Activated CD4-positive, alpha-beta T cell treated with anti-CD3 and anti-CD28 coated beads, Interleukin-2, amount 50 U/mL, for 16 hours (primary cell): ENCODE measurements at places on chromosomes 13 and 19.

DNA sequence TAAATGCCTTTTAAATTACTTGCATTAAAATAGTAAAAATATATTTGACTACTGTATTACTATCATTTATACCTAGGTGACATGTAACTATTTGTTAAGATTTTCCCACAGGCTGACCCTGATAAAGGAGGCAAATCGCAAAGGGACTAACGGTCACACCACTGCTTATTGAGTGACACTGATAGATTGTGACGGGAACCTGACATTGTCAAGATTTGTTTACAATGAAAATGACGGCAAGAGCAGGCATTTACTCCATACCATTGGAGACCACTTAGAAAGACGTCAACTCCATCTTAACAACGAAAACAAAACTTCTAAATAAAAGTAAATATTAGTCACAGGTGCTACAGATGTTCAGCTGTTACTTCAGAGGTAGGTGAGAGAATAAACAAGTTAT lies 289.0 kb downstream of the DACH1 start:
- DNase-seq: no peak

DNA sequence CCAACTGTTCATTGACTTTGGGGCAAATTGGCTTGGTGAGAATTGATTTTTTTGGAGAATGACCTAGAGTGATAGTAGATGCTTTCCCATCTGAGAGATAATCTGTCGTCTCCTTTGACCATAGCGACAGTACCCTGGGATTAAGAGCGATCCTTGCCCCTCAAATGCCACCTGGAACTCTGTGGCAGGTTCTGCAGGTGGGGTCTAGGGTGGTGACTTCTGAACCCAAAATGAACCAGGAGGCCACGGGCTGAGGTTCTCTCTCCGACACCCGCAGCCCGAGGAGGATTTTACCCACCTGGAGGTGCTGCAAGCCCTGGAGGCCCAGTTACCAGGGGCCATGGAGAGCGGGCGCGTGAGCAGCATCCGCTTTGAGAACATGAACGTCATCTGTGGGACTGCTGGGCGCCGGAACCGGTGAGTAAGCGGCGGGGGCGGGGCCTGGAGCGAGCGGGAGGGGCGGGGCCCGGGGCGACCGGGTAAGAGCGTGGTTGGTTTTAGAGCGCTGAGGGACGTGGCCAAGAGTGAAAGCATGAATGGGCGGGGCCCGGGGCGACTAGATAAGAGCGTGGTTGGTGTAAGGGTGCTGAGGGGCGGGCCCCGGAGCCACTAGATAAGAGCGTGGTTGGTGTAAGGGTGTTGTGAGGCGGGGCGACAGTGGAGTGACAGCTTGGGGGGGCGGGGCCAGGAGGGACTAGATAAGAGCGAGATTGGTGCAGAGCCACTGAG lies 8.6 kb downstream of the C19orf81 start:
- DNase-seq: peak; percentile 94

DNA sequence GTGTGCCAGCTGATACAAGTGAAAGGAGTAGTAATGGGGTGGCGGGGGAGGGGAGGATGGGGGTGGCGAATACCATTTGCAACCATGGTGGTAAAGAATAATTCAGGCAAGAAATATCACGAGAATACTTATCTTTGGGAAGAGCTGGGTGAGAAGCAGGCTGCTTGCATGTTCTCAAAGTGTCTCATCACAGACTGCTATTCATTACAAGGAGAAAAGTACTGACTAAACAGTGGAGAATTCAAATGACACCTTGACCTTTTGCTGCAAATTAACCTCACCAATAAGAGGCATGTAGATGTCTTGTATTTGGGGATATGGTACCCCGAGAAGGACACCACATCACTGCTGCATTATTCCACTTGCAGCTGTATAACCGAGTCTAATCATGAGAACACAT lies 585.7 kb upstream of the GPC6 start:
- no peak for DNase-seq

- no peak for DNase-seq
Observed at GRCh38 chr13:113927661-113928581, 46.0 kb downstream of the C13orf46 start.

GRCh38 chr13:40388617-40389016 lies 277.8 kb downstream of the FOXO1 start:
- DNase-seq: peak; percentile 94

GRCh38 chr19:40279120-40279551 lies 6.0 kb downstream of the AKT2 start:
- no peak for DNase-seq

DNA sequence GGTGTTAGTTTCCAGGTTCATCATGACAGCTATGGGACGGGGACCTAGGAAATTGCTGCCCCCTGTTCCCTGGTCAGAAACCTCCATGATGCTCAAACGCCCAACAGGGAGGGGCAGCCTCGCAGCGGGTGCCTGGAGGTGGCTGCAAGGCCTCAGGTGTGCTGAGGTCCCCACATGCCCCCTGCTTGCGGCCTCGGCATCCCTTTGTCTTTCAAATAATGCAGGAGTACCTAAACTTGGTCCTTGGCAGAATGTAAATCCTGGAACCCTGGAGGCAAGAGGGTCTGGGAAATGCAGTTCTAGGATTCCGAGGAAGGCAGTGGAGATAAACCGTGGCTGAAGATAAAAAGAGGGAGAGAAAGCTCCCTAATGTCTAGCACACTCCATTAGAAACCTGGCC lies 52.4 kb downstream of the SKA3 start:
- DNase-seq: no peak

- no peak for DNase-seq
Observed at GRCh38 chr19:45576682-45577081, 7.9 kb downstream of the OPA3 start.

GRCh38 chr19:1944088-1944915 lies 3.3 kb downstream of the CSNK1G2 start:
- no peak for DNase-seq

GRCh38 chr19:41299755-41300089 lies 10.2 kb upstream of the CCDC97 start:
- no peak for DNase-seq

- no peak for DNase-seq
Observed at GRCh38 chr13:110916301-110917142, 1.7 kb upstream of the ANKRD10 start.

- no peak for DNase-seq
Observed at GRCh38 chr13:34671137-34671536, 270.9 kb upstream of the NBEA start.

- no peak for DNase-seq
Observed at GRCh38 chr13:82614086-82614485, 1268.2 kb downstream of the SLITRK1 start.

- DNase-seq: no peak
Observed at GRCh38 chr13:113483504-113484293, 6.8 kb downstream of the DCUN1D2 start.

DNA sequence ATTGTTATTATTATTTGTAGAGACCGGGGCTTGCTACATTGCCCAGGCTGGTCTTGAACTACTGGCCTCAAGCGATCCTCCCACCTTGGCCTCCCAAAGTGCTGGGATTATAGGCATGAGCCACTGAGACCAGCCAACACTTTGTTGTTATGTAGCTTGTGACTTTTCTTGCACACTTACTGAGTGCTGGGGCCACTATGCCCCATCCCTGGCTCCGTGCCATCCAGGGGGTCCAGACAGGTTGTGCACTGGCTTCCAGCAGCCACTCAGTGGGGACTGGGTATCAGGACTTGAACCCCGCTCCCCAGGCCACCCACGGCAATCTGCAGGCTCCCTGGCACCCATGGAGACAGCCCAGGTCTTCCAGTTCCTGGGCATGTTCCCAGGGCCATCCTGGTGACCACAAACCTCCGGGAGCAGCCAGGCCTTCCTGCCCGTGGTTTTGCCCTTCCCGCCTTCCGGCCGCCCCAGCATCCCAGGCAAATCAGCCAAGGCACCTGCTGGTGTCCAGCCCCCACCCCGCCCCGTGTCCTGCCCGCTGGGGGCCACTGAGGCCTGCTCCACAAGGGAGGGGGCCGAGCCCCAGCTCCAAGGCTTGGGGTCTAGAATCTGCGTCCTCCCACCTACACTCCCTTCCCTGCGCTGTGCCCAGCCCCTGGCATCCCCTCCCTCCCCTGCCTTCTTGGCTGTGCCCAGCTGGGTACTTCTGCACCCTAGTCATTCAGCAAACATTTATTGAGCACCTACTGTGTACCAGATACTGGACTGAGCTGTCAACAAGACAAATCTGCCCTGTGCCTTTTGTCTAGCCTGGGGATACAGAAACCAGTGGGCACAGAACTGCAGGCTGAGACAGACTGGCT lies 23.7 kb upstream of the SEMA6B start:
- DNase-seq: no peak

DNA sequence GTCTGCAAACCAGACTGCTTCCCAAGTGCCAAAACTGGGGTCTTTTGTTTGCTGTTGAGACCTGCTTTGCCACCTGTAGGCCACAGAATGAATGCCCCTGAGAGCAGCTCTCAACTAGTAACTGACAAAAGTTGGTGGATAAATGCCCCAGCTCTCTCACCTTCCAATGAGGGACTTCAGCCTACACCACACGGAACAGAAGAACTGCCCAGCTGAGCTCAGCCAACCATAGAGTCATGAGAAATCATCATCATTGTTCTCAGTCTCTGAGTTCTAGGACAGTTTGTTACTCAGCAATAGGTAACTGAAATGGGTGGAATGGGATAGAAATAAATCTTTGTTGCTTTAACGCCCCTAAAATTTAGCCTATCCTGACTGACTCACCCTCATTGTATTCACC lies 59.1 kb upstream of the MRI1 start:
- no peak for DNase-seq

GRCh38 chr19:39187552-39187943 lies 9.2 kb upstream of the NCCRP1 start:
- DNase-seq: no peak

DNA sequence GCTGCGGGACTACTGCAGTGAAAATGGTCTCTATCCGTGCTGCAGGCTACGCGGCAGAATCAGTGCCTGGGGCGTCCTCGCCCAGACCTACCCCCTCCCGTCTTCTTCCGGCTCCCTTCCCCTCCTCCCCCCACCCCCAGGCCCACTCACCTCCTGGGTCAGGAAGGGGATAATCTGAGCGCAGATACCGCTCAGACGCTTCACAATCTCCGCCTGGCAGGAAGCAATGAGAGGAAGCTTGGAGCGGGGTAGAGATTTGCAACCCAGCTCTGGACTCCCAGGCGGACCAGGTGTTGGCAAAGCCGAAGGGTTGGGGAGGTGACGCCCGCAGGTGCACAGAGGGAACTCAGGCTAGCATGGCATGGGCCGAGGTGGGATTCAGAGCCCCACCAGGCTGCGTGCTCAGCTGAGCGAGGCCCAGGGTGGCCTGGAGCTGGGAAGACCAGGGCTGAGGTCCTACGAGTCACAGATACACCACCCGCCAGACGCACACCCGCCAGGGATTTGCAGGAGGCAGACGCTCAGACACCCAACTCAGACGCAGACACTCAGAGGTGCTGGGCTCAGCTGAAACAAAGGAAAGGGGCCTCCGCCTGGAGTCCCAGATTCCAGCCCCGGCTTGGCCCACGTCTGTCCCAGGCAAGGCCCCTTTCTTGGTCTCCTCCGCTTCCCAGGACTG lies 4.1 kb downstream of the TLE2 start:
- peak; percentile 11 for DNase-seq

DNA sequence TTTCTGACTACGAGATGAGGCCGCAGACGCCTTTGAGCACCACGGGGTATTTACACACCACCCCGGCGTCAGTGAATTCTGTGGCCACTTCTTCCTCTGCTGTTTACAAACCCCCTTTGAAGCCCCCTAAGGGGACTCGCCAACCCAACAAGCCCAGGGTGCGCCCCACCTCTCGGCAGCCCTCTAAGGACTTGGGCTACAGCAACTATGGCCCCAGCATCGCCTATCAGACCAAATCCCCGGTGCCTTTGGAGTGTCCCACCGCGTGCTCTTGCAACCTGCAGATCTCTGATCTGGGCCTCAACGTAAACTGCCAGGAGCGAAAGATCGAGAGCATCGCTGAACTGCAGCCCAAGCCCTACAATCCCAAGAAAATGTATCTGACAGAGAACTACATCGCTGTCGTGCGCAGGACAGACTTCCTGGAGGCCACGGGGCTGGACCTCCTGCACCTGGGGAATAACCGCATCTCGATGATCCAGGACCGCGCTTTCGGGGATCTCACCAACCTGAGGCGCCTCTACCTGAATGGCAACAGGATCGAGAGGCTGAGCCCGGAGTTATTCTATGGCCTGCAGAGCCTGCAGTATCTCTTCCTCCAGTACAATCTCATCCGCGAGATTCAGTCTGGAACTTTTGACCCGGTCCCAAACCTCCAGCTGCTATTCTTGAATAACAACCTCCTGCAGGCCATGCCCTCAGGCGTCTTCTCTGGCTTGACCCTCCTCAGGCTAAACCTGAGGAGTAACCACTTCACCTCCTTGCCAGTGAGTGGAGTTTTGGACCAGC lies 5.3 kb downstream of the SLITRK5 start:
- DNase-seq: no peak

DNA sequence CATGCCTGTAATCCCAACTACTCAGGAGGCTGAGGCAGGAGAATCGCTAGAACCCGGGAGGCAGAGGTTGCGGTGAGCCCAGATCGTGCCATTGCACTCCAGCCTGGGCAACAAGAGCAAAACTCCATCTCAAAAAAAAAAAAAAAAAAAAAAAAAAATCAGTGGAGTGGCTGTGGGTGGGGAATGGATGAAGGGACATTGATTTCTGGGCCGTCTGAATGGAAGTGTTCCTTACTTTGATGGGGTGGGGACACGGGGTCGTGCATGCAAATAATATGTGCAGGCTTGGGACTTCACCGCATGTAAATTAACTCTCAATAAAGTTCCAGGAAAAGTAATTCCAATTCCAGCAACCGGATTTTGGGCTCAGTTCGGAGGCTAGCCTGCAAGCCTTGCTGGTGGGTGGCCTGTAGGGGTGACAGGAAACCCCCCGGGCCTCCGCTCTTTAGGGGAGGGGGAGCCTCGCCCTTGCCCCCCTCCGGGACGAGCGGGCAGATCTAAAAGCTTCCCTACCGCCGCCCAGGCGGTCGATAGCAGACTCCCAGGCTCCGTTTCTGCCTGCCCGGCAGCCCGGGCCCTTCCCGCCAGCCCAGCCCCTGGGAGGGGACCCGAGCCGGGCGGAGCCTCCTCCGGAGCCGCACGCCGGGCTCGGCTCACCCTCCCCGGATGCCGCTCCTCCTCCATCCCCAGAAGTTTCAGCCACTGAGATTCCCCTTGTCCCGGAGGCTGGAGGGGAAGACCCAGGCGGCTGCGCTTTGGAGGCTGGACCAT lies 48.0 kb upstream of the ADGRE5 start:
- DNase-seq: peak; percentile 30

DNA sequence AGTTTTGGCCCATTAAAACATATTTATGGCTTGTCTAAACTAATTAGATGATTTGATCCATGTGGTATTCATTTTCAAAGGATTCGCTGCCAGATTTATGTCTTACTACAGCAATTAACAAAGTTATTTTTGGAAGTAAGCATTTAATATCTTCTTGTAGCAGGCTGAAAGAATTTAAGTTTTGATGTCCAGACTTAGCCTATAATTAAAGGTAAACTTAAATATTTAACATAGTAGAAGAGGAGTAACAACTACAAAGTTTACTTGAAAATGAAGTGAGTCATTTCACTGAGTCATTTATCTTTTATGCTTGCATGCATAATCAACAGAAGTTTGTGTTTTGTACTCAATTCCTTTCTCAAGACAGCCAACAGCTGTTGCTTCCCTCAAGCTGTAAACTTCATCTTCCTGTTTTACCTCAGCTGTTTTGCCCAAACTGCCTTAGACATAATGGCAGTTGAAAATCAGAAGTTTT lies 58.1 kb downstream of the EDNRB start:
- DNase-seq: no peak
